Stomach (tissue), 19 donors: ENCODE measurements at places on chromosomes 7 and 10. TPM values are rescaled to one million over a fixed set of nuclear protein-coding genes. Genes with fewer than 3 reads are reported as not detected.
A peak's percentile ranks its signal among the peaks of the same experiment; 100 is the strongest.

DNA sequence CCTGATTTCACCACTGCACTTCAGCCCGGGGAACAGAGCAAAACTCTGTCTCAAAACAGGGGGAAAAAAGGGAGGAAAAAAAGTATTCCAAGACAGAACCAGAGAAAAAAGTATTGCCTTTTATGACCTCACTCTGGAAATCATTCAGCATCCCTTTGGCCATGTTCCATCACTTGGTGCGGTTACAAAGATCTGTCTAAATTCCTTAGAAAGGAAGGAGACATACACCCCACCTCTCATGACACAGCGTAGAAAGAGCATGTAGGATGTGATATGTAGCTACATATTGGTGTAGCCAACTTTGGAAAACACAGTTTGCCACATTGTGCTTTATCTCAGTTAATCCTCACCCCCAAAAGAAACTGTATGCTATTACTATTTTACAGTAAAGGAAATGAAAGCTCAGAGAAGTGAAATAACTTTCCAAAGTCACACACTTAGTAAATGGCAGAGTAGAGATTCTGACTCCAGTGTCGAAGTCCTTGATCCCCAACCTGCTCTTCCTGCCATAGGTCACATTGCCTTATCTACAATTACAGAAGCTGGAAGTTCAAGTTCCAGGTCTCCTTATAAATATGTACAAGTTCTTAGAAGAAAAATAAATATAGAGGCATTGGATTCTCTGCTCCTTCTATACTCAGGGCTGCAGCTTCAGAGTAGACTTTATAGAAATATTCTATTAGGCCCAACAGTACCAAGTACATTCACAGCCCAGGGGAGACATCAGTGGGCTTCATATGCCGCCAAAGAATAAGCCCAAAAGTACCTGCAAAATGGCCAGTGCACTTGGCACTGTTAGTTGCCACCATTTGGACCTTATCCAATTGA is 91.6 kb upstream of the KMT2E start:
- DNase-seq = no peak

Gene ASB15
- not detected for total RNA-seq

GRCh38 chr10:110421512-110422138 is 76.1 kb upstream of the DUSP5 start:
- DNase-seq = no peak

- DNase-seq = no peak
Observed at GRCh38 chr10:69814251-69814650, 12.5 kb downstream of the COL13A1 start.

Gene FBXO24
- 0.45 TPM for total RNA-seq

- no peak for DNase-seq
Observed at GRCh38 chr10:132666705-132667341, 119.1 kb downstream of the NKX6-2 start.

- no peak for DNase-seq
Observed at GRCh38 chr7:105647591-105647990, 66.3 kb upstream of the EFCAB10 start.

Gene PPP1R9A
- total RNA-seq = 16.9 TPM

DNA sequence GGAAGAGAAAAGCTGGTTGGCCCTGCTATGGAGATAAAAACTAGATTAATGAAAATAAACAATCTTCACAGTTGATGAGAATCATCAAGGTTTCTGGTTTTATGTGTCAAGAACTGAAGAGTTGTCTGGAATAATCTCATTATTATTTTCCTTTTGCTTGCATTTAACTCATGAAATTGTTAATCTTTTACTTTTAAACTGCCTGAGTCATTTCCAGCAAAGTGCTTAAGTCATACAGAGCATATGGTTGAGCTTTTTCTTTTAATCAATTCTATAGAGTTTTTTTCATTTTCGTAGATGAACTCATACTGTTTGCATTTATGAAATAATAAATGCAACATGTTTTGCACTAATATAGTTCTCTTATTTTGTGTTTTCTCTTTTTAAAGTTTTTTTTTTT is 747.9 kb downstream of the NXPH1 start:
- no peak for DNase-seq

GRCh38 chr10:79405221-79405994 is 40.0 kb downstream of the ZCCHC24 start:
- DNase-seq = peak; percentile 77

- DNase-seq = no peak
Observed at GRCh38 chr7:90067171-90067570, 87.1 kb upstream of the STEAP1 start.

DNA sequence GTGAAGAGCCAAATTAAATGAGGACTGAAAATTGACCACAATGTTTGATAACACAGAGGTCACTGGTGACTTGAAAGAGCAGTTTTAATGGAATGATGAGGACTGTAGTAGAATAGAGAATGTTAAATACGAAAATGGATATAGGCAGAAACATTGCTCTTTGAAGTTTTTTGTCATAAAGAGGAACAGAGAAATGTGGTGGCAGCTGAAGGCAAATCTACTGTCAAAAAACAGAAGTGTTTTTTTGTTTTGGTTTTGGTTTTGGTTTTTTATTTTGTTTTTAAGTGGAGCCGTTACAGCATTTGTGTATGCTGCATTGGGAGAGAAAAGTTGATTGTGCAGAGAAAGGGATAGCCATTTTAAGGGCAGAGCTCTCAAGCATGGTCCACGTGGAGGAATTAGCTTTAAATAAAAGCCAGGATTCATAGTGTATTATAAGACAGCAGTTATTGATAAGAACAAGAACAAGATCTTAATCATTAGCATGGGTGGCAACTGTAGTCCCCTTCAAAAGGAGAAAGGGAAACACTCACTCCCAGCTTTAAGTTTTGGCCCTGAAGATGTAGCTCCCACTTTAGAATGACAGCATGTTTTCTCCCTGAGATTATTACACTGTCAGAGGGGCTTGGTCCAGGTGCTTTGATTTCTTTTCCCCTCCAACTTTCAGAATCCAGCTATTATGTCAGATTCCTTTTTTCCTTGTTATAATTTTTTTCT is 156.7 kb upstream of the BET1 start:
- DNase-seq = no peak

DNA sequence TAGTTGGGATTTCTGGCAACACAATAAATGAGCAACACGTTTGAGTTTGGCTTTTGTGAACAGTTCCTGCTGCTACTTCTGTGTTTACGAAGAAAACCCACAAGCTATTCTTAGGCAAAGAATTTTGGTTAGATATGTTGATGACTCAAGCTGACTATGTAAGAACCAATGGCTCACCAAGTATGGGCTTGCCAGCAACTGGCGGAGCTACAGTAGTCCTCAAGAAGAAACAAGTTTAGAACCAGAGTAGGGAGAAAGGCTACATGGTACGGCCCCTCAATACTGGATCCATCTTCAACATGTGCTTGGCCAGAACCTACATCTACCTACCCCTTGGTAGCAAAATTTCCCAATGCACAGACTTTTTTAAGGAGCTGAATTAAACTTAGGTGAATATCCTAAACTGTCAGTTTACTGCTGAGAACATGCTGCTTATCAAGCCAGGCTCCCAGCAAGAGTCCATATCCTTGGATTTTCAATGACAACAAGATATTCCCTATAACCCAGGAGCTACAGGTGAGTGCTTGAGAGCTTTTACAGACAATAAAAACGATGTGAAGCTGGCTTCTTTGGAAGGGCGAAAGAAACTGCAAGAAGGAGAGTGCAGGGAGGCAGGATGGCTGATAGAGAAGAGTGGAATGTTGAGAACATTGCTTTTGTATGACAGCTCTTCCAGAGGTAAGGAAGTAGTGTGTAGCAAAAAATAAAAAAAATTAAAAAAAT is 74.3 kb upstream of the ASAH2 start:
- peak; percentile 14 for DNase-seq

Gene PNLIP
- not detected for total RNA-seq

GRCh38 chr7:82964150-82964882 is 198.4 kb downstream of the PCLO start:
- DNase-seq = no peak

DNA sequence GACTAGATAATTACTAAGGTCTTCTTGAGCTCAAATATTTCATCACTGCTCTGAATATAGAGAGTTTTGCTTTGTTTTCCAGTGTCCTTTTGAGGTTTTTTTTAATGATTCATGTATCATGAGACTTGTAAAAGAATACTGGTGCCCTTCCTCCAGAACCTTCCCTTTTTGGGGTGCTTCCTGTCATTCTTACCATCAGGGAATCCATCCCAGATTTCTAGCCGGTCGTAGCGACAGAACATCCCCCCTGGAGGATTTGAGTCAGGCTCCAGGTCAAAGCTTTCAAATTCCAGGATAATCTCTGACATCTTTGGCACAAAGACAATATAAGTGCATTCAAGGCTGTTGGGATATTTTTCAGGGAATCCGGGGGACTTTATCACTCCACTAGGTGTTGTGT is 71.0 kb downstream of the NRP1 start:
- no peak for DNase-seq

- no peak for DNase-seq
Observed at GRCh38 chr7:17233603-17234002, 64.8 kb upstream of the AHR start.
